Small intestine (tissue), 16 donors: ENCODE measurements at places on chromosomes 3 and 15.
A peak's percentile ranks its signal among the peaks of the same experiment; 100 is the strongest.

- DNase-seq = no peak
These were observed 57.2 kb upstream of the RGMA start for GRCh38 chr15:93146196-93146595.

DNA sequence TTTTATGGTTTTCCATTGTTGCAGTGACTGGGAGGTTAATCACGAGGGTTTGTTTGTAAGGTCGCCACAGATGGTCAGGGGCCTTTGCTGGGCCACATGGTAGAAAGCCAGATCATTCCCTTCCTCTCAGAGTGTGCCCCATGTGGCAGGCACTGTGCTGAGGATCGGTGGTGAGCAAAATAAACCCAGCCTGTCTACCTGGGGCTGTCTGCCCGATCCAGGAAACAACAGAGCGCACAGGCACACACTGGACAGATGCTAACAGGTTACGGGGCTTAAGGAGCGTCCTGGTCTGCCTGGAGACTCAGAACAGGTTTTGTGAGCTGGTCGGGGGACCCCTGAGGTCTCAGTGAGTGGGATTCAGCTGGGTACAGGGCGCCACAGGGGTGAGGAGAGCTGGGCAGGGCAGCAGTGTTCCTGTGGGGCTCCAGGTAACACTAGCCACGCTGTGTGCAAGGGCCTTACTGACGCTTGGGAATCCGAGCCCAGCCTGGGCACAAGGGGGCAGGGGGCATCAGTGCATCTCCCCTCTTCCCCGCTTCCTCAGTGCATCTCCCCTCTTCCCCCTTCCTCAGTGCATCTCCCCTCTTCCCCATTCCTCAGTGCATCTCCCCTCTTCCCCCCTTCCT is 136.4 kb downstream of the DNAJB8 start:
- DNase-seq = no peak

- DNase-seq = no peak
These were observed 2.2 kb downstream of the PTPRG start for GRCh38 chr3:61563313-61564271.

DNA sequence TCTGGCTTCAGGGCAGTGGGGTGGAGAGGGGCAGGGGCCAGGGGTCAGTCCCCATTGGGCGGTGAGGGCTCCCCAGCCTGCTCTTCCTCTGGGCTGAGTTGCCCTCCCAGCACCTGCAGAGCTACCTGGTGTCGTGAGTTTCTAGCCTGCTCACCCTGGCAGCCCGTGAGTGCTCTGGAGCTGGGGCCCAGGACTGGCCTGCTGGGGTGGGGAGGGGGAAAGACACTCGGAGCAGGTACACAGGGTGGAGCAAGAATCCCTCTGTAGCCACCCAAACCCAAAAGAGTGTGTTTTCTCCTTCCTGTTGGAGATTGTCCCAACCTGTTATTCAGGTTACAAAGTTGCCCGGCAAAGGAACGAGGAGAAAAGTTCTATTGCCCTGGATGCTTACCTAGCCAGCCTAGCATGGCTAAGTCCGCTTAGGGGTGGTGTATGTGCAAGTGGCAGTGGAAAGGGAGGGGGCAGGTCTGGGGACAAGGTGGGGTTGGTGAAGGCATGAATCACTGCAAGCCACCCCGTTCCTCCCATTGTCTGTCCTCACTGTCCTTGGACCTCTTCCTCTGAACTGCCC is 8.9 kb downstream of the FAM3D start:
- peak; percentile 78 for DNase-seq

DNA sequence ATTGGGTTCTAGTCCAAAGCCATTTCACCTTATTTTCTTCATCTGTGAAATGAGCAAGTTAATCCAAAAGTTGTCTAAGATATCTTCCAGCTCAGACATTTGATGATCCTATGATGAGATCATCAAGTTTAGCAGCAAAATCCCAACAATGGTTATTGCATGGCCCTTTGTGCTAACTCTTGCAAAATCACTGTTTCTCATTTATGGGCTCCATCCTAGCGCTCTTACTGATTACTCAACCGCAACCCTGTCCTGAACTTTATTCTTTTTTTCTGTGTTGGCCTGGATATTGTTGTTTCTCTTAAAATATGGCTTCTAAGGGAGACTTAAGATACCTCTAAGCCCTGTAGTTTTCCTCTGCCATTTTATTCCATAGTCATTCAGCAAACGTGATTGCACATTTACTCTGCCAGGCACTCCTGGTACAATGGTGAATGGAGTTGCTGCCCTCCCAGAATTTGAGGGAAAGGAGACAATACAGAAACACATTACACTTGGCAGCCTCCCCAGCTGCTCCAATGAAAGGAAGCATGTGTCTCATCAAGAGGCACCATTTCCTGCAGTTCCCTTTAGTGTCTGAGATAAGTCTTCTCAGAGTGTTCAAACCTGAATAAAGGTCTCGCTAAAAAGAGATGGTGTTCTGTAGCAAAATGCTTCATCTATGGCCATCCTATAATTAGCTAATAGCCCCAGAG is 4.4 kb downstream of the GXYLT2 start:
- DNase-seq = no peak
